ENCODE measurements at places on chromosomes 7 and 10.

DNA sequence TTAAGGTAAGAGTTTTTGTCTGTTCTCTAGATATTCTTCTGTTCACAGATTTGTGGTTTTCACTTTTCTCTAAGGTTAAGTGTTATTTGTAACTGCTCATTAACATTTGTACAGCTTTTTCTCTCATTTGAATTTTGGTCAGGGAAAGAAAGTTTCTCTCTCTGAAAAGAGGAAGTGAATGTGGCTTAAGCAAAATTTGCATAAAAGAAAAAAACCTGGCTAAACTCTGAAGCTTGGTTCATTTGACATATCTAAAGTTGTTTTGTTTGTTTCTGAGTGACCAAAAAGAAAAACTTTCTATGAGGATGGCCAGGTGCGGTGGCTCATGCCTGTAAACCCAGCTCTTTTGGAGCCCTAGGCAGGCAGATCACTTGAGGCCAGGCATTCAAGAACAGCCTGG lies 22.0 kb upstream of the SLC26A4 start:
- DNase-seq = no peak

DNA sequence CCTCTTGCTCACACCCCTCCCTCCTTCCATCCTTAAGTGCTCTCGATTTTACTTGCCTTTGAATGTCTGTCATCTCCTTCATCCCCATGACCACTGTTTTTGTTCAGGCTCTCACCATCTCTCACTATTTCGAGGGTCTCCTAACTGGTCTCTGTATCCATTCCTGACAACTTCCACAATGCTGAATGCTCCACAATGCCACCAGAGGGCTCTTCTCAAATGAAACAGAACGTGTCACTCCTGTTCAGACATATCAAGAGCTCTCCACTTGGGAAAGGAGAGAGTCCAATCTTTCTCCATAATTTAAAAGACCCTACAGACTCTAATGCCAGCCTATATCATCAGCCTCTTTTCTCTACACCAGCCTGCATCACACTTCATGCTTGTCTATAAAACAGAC lies 9.0 kb upstream of the SLC13A1 start:
- DNase-seq = no peak

DNA sequence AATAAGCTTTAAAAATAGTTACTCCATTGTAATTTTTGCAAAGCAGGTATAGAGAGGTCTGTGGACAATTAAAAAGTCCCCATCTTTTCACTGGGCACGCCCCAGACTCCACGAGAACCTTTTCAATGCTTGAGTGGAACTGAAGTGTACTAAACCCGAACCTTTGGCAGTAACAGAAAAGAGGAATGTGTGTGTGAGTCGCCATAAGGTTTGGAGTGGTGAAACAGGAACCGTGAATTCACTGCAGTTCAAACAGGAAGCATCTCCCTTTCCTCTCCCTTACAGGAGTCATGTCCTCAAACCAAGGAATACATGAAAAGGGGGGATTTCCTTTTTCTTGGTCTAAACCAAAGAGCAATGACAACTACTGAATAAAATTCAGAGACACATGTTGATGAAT lies 23.2 kb downstream of the NDUFB2 start:
- no peak for DNase-seq

DNA sequence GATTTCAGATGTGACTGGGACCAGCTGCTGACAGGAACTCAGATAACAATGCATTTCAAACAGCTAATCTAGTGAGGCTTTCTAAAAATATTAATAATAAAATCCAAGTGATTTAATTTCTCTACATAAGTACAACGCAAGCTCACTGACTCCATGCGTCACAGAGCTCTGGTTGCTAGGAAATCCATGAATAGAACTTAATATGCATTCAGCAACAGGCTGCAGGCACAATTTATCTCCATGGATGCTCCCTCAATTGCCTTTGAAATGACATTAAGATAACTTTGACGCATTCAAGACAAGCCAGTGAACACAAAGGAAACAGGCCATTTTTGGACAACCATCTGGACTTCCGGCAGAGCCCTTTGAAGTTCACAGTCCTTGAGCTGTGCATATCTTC lies 118.7 kb upstream of the COL1A2 start:
- DNase-seq = no peak

GRCh38 chr10:80122110-80122710 lies 10.3 kb upstream of the PLAC9 start:
- DNase-seq = no peak

DNA sequence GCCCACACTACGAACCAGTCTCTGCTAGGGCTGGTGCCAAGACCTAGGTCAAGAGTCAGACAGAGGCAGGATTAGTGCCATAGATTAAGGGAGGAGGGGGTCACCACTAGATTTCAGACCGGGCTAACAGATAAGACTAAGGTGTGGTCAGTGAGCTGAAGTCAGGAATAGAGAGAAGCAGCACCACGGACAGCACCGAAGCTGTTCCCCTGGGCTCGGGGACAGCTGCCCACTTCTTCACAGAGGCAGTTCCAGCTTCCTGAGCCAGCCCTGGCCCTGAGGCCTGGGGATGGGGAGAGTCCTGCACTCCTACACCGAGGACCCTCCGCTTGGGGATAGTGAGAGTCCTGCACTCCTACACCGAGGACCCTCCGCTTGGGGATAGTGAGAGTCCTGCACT lies 11.2 kb upstream of the JAKMIP3 start:
- DNase-seq = no peak

GRCh38 chr7:92697012-92697411 lies 106.8 kb upstream of the FAM133B start:
- no peak for DNase-seq
